Large intestine (tissue), 12 donors: ENCODE measurements at places on chromosomes 7 and 10. TPM values are rescaled to one million over a fixed set of nuclear protein-coding genes. Genes with fewer than 3 reads are reported as not detected.

PLAU gene
- 19.6 TPM for polyA plus RNA-seq

MLXIPL gene
- polyA plus RNA-seq = 195 TPM

SEM1 gene
- polyA plus RNA-seq = 202 TPM

GAD2 gene
- 1.7 TPM for polyA plus RNA-seq

CYP26A1 gene
- polyA plus RNA-seq = 0.09 TPM

DNA sequence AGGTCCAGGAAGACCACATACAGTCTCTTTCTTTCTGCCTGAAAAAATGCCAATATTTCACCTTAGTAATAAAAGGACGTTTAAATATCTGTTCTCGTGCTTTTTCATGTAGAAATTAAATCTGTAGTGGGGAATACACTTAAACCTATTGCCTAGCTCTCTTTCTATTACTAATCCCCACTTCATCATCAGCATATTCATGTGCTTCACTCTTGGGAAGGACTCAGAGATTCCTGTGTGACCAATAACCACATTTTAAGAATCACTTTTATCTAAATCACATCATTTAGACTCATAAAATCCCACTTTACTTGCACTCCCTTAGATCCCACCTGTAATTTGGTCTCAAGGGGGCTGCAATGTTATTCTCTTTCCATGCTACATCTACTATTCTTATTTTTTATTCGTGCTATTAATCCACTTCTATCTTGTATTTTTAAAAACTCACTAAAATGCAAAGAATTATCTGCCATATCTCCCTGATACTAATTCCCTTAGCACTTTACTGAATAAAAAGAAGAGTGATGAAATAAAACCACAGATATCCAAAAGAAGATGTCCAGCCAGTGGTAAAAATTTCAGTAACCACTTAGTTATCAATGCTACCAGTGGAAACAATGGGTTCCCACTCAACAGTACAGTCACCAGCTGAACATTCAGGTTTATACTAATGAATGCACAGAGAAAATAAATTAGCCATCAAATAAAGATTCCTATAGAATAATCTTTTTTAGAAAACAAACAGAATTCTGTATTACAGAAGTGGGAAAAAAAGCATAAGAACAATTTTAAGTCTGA is 102.1 kb downstream of the PPP1R17 start:
- no peak overlapping the region for H3K4me3 ChIP-seq
- DNase-seq = no peak
- no peaks in the 10 kb centered on the region for H3K27me3 ChIP-seq
- H3K27ac ChIP-seq = no peak overlapping the region

GRCh38 chr10:73965890-73966768 is 31.8 kb upstream of the VCL start:
- no peaks in the 10 kb centered on the region for H3K36me3 ChIP-seq
- peak; percentile 94 for DNase-seq
- H3K4me3 ChIP-seq = peak overlapping the region; percentile 12
- H3K27me3 ChIP-seq = no peaks in the 10 kb centered on the region
- peaks cover 13% of the 10 kb centered on the region for H3K4me1 ChIP-seq

- peaks cover 28% of the 10 kb centered on the region for H3K4me1 ChIP-seq
- H3K27me3 ChIP-seq = peaks cover 99% of the 10 kb centered on the region
- DNase-seq = no peak
- no peaks in the 10 kb centered on the region for H3K36me3 ChIP-seq
Measured at GRCh38 chr7:27212497-27213432, 12.9 kb upstream of the HOXA13 start.

DNA sequence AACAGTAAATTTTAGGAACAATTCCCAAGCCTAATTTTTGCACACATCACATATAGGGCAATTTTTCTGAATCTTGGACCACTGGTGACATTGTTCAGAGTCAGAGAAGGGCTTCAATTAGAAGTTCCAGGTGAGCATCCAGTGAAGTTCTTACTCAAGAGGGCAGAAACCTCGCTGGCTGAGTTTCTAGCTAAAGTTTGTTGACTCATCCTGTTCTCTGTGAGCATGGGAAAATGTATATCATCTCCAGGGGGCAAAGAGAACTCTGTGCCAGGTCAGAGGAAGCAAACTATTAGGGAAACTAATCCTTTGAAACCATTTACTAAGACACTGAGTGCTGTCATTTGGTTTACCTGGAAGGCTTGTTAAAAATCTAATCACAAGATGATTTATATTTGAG is 695.6 kb upstream of the IGFBP3 start:
- H3K27me3 ChIP-seq = no peaks in the 10 kb centered on the region
- DNase-seq = no peak
- no peak overlapping the region for H3K27ac ChIP-seq
- H3K4me1 ChIP-seq = no peaks in the 10 kb centered on the region
- H3K4me3 ChIP-seq = no peak overlapping the region

DNA sequence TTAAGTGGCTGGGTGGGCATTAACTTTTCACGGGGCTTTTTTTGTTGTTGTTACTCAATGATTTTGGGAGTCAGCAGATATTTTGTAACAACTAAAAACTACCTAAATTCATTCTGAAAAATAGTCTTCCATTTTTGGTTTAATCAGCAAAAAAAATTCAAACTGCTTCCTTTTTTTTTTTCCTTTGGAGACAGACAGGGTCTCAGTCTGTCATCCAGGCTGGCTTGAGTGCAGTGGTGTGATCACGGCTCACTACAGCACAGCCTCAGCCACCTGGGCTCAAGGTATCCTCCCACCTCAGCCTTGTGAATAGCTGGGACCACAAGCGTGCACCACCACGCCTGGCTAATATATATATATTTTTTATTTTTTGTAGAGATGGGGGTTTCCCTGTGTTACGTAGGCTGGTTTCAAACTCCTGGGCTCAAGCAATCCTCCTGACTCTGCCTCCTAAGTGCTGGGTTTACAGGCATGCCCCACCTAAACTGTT is 36.5 kb downstream of the SKIDA1 start:
- H3K36me3 ChIP-seq = no peaks in the 10 kb centered on the region
- DNase-seq = no peak
- peaks cover 3% of the 10 kb centered on the region for H3K27me3 ChIP-seq
- no peak overlapping the region for H3K4me3 ChIP-seq

GRCh38 chr7:143902332-143902899 is 440 bp upstream of the TCAF1 start:
- no peak for DNase-seq

GRCh38 chr7:22675917-22676343 is 51.1 kb upstream of the IL6 start:
- H3K27ac ChIP-seq = no peak overlapping the region
- H3K4me1 ChIP-seq = no peaks in the 10 kb centered on the region
- H3K27me3 ChIP-seq = no peaks in the 10 kb centered on the region
- H3K36me3 ChIP-seq = no peaks in the 10 kb centered on the region
- H3K4me3 ChIP-seq = no peak overlapping the region
- no peak for DNase-seq

GRCh38 chr10:114173603-114173920 is 441 bp downstream of the CCDC186 start:
- DNase-seq = no peak
- H3K27ac ChIP-seq = peak overlapping the region; percentile 96
- peak overlapping the region; percentile 95 for H3K4me3 ChIP-seq
- peaks cover 3% of the 10 kb centered on the region for H3K4me1 ChIP-seq
- H3K36me3 ChIP-seq = no peaks in the 10 kb centered on the region

DNA sequence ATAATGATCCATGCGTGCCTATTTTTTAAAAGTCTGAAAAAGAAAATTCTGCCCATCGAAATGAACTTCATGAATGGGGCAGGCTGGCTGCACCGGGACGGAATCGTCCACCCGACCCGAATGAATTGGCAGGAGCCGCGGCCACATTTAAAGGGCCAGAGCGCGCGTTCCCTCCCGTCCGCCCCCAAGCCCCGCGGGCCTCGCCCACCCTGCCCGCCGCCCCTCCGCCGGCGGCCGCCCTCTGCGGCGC is 319 bp upstream of the GATA3 start:
- peaks cover 40% of the 10 kb centered on the region for H3K4me1 ChIP-seq
- H3K27me3 ChIP-seq = peaks cover 99% of the 10 kb centered on the region
- DNase-seq = no peak
- no peaks in the 10 kb centered on the region for H3K36me3 ChIP-seq

GRCh38 chr10:25226775-25227682 is 52.2 kb downstream of the GPR158 start:
- H3K27me3 ChIP-seq = no peaks in the 10 kb centered on the region
- H3K4me1 ChIP-seq = no peaks in the 10 kb centered on the region
- peak; percentile 11 for DNase-seq
- H3K4me3 ChIP-seq = no peak overlapping the region
- H3K27ac ChIP-seq = no peak overlapping the region

DNA sequence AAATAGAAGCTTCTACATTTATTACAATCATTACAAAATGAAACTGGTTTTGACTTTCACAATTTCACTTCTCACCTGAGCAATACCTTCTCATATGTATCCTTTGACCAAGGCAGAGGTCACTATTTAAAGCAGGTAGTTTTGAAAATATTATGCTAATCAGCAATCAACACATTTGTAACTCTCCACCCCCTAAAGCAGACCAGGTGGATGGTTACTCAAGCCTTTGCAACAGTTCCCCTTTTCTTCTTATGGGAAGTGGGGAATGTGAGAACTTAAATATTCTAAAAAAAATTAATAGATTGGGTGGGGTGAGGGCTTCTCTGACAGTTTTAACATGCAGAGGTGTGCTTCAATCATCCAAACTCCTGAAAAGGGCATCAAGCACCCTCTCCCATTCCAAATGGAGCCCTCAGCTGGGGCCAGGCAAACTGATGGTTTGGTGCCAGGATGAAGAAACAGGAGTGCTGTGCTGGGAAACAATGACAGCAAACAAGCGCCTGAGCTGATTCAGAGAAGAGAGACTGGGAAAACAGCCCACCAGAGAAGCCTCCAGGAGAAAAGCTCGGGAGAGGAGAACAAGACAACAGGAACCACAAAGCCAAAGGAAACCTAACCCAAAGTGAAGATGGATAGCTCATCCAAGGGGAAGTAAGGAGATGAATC is 17.1 kb downstream of the RAPGEF5 start:
- no peak overlapping the region for H3K27ac ChIP-seq
- no peaks in the 10 kb centered on the region for H3K27me3 ChIP-seq
- H3K4me3 ChIP-seq = no peak overlapping the region
- no peaks in the 10 kb centered on the region for H3K36me3 ChIP-seq
- peak; percentile 29 for DNase-seq

DNA sequence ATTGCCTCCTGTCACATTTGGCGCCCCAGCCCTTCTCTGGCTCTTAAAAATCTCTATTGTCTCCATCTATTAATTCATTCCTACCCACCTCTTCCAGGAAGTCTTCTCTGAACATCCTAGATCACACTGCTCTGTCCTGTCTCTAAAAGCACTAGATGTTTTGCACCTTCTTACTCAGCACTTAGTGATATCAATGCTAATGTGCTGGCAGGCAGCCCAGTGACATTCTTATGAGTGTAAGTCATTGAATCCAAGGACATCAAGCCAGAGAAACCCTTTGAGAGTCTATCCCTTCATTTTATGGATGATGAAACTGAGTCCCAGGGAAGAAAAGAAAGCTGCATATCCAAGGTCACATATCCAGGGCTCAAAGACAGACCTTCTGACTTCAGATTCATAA is 48.3 kb upstream of the PAX2 start:
- H3K27me3 ChIP-seq = peaks cover 59% of the 10 kb centered on the region
- no peaks in the 10 kb centered on the region for H3K36me3 ChIP-seq
- peak; percentile 5 for DNase-seq
- H3K27ac ChIP-seq = no peak overlapping the region
- no peak overlapping the region for H3K4me3 ChIP-seq

- H3K27ac ChIP-seq = no peak overlapping the region
- H3K4me3 ChIP-seq = no peak overlapping the region
- H3K27me3 ChIP-seq = no peaks in the 10 kb centered on the region
- no peak for DNase-seq
Measured at GRCh38 chr7:72038022-72038732, 374.0 kb downstream of the CALN1 start.

DNA sequence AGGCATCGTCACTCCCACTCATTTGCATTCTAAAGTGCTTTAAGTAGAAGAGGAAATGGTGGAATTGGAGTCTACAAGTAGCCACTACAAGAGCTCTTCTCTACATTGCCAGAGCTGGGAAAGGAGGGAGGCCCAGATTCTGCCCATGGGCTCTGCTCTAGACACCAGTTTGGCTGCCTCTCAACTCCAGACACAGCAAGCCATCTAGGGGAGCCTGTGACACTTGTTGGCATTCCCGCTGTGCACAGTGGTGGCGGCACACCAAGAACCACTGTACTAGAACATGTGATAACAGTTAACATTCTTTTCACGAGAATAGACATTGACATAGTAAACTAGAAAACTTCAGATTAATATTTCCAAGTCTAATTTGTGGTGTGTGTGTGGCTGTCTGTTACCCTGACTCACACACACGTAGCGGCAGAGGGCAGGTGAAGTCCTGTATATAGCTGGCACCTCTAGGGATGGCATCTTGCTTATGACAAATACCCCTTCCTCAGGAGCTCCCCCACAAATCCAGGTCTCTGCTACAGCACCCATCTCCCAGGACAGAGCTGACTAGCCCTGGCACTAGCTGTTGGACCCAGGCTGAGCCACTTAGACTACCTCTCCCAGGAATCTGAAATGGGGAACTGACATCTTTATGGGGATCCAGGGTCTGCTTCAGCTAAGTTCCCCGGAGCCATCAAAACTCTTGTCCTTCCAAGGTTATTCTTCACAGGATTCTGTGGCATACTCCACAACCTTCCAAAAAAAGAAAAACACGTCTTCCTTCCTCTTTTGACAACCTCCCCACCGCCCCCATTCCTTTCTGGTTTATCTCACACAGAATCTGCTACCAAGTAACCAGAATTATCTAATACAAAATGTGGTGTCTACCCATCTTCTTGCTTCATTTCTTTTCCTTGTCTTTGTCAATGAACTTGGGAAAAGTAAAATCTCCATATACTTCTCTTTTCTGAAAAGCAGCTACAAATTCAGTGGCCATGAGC is 54.7 kb upstream of the MRLN start:
- no peaks in the 10 kb centered on the region for H3K4me1 ChIP-seq
- H3K4me3 ChIP-seq = no peak overlapping the region
- peaks cover 77% of the 10 kb centered on the region for H3K36me3 ChIP-seq
- H3K27ac ChIP-seq = no peak overlapping the region
- no peak for DNase-seq

GRCh38 chr7:1767524-1767923 is 97.4 kb downstream of the ELFN1 start:
- H3K4me1 ChIP-seq = no peaks in the 10 kb centered on the region
- H3K27me3 ChIP-seq = no peaks in the 10 kb centered on the region
- H3K27ac ChIP-seq = no peak overlapping the region
- no peak overlapping the region for H3K4me3 ChIP-seq
- no peak for DNase-seq

DNA sequence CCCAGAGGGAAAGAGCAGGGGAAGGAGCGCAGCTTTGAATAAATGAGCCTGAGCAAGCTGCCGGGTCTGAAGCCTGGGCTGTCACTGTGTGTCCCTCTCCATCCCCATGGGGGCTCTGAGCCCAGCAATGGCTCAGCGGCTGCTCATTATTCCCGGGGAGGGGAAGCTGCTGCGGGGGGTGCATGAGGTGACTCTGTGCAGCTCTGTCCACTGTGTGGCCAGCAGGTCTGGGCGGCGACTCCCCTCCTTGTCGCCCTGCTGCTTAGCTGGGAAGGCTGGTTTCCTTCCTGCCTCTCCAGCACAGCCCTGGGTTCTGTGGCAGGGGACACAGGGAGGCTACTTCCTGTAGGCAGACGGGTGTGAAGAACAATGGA is 234.2 kb downstream of the PRPF18 start:
- no peak overlapping the region for H3K27ac ChIP-seq
- H3K4me1 ChIP-seq = peaks cover 3% of the 10 kb centered on the region
- H3K4me3 ChIP-seq = no peak overlapping the region
- no peaks in the 10 kb centered on the region for H3K36me3 ChIP-seq
